Muscle of leg (tissue), 16 donors: ENCODE measurements at places on chromosomes 12 and 14. TPM values are rescaled to one million over a fixed set of nuclear protein-coding genes. Genes with fewer than 3 reads are reported as not detected.

- peak; percentile 88 for DNase-seq
These were observed 479 bp downstream of the GPR135 start for GRCh38 chr14:59464486-59465315.

- DNase-seq = no peak
These were observed 173.6 kb upstream of the MGAT4C start for GRCh38 chr12:86429824-86430223.

DNA sequence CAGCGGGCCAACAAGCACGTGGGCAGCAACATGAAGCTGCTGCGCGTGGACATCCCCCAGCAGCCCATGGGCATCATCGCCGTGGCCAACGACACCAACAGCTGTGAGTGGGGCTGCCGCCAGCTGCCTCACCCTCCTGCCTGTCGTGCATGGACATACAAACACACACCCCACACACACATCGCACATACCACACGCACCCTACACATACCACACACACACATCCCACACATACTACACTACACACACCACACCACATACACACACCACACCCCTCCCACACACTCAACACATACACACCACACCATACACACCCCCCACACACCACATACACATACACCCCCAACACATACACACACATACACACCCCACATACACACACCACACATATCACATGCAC lies 25.2 kb upstream of the NXPH4 start:
- DNase-seq = no peak

DNA sequence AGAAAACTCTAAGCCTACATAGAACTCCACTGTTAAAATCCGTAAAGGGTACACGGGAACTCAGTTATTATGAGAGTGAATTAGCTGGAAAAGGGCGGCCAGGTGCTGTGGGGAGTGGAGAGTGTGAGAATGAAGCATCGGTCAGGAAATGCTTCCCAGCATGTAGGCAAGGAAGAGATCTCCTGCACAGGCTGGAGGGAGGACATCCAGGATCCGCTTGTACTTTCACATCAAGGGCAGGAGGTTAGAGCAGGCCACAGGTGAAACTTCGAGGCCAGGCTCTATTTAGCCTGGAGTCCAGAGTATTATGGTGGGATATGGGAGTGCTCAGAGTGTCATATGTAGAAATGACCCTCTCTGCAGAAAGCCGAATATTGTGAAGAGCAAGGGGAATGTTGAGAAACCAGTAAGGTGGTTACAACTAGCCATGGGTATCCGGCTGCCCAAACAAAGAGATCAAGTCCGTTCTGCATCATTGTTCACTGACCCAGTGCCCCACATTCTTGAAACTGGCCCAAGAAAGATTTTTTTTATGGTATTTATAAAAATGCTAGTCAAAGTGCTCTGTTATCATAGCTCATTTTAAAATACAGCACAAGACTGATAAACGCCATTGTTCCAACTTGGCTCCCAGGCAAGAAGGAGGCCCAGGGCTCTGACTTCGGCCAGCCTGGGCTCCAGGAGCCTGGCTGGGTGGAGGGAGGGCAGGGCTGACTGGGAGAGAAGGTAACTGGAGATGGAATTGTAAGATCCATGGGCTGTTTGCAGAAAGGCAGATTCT lies 79.4 kb upstream of the HIF1A start:
- DNase-seq = no peak

- no peak for DNase-seq
These were observed 76.7 kb upstream of the BBS10 start for GRCh38 chr12:76424941-76425340.

DNA sequence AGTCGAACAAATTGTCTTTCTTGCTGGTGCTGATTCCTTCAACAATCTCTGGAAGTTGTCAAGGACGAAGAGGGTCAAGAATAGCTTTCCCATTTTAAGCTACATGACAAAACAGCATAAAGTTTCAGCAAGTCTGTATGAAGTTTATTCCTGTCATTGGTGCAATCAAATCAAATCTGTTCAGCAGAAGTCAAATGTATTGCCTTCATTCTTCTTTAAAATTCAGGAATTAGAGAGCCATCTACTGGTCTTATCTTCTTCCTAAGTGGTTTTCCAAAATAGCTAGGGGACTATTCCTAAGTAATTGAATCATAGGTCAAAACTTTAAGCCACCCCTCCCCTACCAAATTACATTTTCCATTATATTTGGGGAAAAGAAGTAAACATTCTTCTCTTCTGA lies 990.2 kb downstream of the GALC start:
- peak; percentile 63 for DNase-seq

GRCh38 chr12:561908-562593 lies 101.2 kb downstream of the NINJ2 start:
- peak; percentile 61 for DNase-seq

DNA sequence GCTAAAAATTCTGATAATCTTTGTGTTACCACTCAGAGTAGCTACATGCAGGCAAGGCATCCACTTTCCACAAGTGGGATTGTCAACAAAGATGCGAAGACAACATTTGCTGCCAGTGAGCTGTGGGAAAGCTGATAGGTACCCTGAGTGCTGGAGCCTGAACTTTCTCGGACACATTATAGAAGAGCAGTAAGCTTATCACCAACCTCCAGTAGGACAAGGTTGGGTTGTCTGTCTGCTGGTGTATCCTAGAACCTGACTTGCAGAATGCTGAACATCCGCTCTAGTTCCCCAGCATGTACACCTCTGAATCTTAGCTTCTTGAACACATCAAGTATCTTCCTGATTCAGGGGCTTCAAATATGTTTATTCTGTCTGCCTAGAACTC lies 103.8 kb upstream of the PPM1H start:
- DNase-seq = no peak

GRCh38 chr12:39574785-39575497 lies 44.7 kb downstream of the ABCD2 start:
- peak; percentile 70 for DNase-seq

DNA sequence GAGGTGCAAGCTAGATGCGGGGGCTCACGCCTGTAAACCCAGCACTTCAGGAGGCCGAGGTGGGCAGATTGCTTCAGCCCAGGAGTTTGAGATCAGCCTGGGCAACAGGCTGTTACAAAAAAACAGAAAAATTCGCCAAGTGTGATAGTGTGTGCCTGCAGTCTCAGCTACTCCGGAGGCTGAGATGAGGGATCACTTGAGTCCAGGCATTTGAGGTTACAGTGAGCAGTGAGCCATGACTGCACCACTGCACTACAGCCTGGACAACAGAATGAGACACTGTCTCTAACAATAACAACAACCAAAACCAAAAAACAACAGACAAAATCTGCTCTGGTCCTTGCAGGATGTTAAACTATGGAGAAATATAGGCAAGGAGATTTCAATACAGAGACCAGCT lies 13.9 kb downstream of the BTBD7 start:
- DNase-seq = no peak

GRCh38 chr12:101889211-101889752 lies 11.9 kb downstream of the DRAM1 start:
- no peak for DNase-seq

DNA sequence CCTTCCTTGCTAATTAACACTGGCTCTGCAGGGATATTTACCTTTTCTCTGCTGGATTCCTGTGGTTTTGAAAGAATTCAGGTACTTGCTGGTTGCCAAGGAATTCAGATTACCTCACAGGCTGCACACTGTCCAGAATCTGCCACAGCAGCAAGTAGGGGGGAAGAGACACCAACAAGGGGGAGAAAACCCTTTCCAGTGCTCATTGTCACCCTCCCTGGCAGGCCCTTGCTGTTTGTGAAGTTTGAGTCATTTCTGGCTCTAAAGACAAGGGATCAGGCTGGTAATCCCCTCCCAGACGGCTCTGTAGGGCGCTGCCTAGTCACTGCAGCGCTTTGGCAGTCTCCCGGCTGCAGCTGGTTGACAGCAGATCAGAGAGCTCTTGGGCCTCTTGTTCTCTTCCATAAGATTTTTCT lies 50.8 kb downstream of the TTLL5 start:
- DNase-seq = peak; percentile 91

PTGER2 gene
- polyA plus RNA-seq = 2.4 TPM

ZNF839 gene
- 9.1 TPM for polyA plus RNA-seq

DLK1 gene
- polyA plus RNA-seq = 2,540 TPM

CYP46A1 gene
- polyA plus RNA-seq = 2.4 TPM

CD163L1 gene
- polyA plus RNA-seq = 6.6 TPM

OVCH1 gene
- 0.11 TPM for polyA plus RNA-seq

TOGARAM1 gene
- 23.7 TPM for polyA plus RNA-seq

WDHD1 gene
- polyA plus RNA-seq = 10.7 TPM

C14orf93 gene
- polyA plus RNA-seq = 10.9 TPM

POLE2 gene
- 10.0 TPM for polyA plus RNA-seq

NAA30 gene
- 20.2 TPM for polyA plus RNA-seq

CMA1 gene
- not detected for polyA plus RNA-seq
